ENCODE measurements at places on chromosomes 12 and 14. TPM values are rescaled to one million over a fixed set of nuclear protein-coding genes. Genes with fewer than 3 reads are reported as not detected.

HCAR3 gene
- total RNA-seq: not detected

DNA sequence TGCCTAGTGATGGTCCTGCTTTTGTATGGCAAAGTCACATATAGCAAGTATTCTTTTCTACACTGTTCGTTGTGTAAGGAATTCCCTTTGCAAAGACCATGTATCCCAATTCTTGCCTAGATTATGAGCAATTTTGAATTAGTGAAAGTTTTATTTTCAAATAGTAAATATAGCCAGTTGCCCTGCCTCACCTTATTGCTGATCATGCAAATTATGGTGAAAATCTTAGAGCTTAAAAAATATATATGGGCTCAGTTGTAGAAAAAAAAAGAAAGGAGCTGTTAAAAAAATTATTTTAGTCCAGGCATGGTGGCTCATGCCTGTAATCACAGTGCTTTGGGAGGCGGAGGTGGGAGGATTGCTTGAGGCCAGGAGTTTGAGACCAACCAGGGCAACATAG lies 18.8 kb downstream of the SRP54 start:
- H3K4me1 ChIP-seq: no peaks in the 10 kb centered on the region
- H3K27ac ChIP-seq: no peak overlapping the region
- peaks cover 8% of the 10 kb centered on the region for H3K36me3 ChIP-seq
- H3K27me3 ChIP-seq: no peaks in the 10 kb centered on the region

DNA sequence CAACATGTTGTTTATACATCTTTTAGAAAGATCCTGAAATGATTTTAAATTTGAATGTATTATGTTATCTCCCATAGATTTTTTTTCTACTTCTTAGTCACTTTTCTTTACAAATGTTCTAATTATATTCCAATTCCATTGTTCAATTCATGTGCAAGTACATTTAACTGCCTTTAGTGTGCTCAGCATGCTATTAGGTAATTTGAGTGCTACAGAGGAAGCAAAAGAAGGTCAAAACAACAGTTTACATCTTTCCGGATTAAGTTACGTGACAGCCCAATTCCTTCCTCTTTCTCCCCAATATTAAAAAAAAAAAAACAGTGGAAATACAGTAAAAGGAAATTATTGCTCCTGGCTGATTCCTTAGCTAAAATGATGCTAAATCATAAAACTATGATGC lies 98.3 kb downstream of the RTN1 start:
- H3K4me3 ChIP-seq: no peak overlapping the region
- H3K27ac ChIP-seq: no peak overlapping the region
- no peaks in the 10 kb centered on the region for H3K27me3 ChIP-seq
- DNase-seq: no peak
- H3K4me1 ChIP-seq: no peaks in the 10 kb centered on the region
- H3K36me3 ChIP-seq: no peaks in the 10 kb centered on the region

- no peak overlapping the region for H3K4me3 ChIP-seq
- H3K36me3 ChIP-seq: peaks cover 24% of the 10 kb centered on the region
- no peak for DNase-seq
Measured at GRCh38 chr12:120759591-120760348, 34.1 kb downstream of the ACADS start.

DNA sequence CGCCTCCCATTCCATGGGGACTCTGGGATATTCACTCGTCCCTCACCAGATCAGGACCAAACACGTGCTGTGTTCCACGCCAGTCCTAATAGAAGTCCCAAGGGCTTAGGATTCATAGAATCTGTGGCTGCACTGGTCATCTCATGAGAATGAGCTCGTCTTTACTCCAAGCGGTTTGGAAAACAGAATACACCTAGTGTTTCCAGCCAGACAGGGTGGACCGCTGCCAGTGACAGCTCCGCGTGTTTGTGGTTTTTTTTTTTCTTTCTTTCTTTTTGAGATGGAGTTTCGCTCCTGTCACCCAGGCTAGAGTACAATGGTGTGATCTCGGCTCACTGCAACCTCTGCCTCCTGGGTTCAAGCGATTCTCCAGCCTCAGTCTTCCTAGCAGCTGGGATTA lies 75.1 kb downstream of the GLT1D1 start:
- no peak overlapping the region for H3K4me3 ChIP-seq
- no peaks in the 10 kb centered on the region for H3K4me1 ChIP-seq
- H3K36me3 ChIP-seq: no peaks in the 10 kb centered on the region
- no peak for DNase-seq
